Common myeloid progenitor, CD34-positive (primary cell): ENCODE measurements at places on chromosomes 13 and 19.
A peak's percentile ranks its signal among the peaks of the same experiment; 100 is the strongest.

GRCh38 chr13:112194167-112194530 is 127.2 kb downstream of the SOX1 start:
- no peaks in the 10 kb centered on the region for H3K27me3 ChIP-seq
- no peak overlapping the region for H3K27ac ChIP-seq
- no peaks in the 10 kb centered on the region for H3K4me1 ChIP-seq
- no peaks in the 10 kb centered on the region for H3K36me3 ChIP-seq
- DNase-seq = no peak

GRCh38 chr13:98222081-98222554 is 45.0 kb upstream of the RNF113B start:
- H3K36me3 ChIP-seq = no peaks in the 10 kb centered on the region
- H3K27ac ChIP-seq = no peak overlapping the region
- H3K4me3 ChIP-seq = no peak overlapping the region

DNA sequence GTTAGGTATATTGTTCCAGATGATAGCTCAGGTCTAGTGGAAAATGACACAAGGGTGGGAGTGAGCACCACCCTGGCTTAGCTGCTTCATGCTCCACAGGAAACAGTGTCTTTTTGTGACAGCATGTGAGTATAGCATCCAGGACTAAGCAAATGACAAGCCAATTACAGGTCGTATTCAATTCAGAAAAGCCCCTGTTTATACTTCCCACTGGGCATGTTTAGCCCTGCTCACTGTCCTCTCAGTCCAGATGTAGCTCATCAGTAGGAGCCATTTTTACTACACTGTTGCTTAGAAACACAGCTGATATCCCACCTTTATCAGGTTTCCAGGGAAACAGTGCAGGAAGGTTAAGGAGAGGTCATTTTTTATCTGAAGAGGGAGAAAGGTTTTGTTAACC is 8.0 kb downstream of the ABHD13 start:
- peaks cover 7% of the 10 kb centered on the region for H3K36me3 ChIP-seq
- H3K27ac ChIP-seq = no peak overlapping the region
- H3K27me3 ChIP-seq = no peaks in the 10 kb centered on the region
- H3K4me1 ChIP-seq = peaks cover 13% of the 10 kb centered on the region

- no peak for DNase-seq
- peak overlapping the region; percentile 92 for H3K27ac ChIP-seq
These were observed 536 bp downstream of the PRSS57 start for GRCh38 chr19:694481-695351.

DNA sequence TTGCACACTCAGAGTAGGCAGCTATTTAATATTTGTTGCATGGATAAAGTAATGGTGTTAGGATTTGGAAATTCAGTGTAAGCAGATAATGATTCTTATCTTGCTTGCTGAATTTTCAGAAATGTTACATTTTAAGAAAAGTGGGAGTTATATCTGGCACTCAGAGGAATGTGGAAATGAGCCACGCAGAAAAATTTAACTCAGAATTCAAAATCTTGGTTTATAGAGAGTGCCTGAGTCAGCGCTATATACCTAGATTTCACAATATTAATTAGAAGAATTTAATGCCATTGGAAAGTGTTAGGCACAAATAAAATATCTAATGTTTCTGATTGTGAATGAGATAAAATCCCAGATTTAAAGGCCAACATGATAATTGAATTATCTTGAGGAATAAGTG is 96.3 kb downstream of the GPR12 start:
- no peak for DNase-seq
- H3K36me3 ChIP-seq = no peaks in the 10 kb centered on the region
- no peaks in the 10 kb centered on the region for H3K4me1 ChIP-seq

GRCh38 chr19:35154525-35155406 is at the start of gene FXYD5:
Gene FXYD5 (plus strand): TSS chr19:35154735. CDS start chr19:35155551, 816 bp downstream.
- peak within 1 kb of the TSS; percentile 89 for H3K4me3 ChIP-seq
- H3K27ac ChIP-seq = peak within 1 kb of the TSS; percentile 88
- H3K36me3 ChIP-seq = peaks cover 39% of the 10 kb centered on the region
- no peaks in the 10 kb centered on the region for H3K27me3 ChIP-seq
- peaks cover 41% of the 10 kb centered on the region for H3K4me1 ChIP-seq
- DNase-seq = peak; percentile 72
